ENCODE measurements at places on chromosomes 3 and 15.

DNA sequence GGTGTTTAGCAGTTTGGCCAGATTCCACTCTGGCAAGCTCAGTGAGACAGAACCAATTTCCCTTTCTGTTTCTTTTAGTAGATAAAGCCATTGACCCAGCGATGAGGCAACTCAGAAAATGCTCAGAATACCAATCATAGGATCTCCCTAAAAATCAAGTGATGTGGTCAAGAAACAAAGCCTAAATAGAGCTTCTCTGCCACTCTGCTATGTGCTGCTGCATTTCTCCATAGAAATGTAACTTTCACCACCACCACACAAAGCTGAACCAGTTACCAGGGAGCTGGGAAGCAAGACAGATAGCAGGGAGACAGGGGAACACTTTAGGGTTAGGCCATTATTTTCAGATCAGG lies 109.8 kb downstream of the RPL22L1 start:
- DNase-seq = no peak

DNA sequence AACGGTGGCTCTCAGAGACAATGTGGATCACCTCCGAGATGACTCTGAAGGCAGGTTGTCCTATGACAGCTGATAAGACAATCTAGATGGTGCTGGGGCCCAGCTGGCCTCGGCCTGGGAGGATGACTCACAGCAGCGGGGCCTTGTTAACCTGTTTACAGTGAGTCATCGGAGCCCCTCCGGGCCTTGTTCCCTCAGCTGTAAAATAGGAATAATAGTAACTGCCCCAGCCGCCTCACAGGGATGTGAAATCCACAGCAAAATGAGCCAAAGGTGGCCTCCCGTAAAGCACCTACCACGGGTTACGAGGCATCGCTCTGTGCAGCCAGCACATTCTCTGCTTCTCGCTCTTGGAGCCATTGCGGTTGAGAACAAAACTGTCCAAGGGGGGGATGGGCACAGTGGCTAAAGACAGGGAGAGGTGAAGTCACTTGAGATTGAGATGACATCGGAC lies 88.6 kb upstream of the RASGRF1 start:
- DNase-seq = no peak

- DNase-seq = no peak
These were observed 11.5 kb downstream of the ILDR1 start for GRCh38 chr3:122010506-122010905.

GRCh38 chr15:59315914-59316451 lies 56.7 kb downstream of the MYO1E start:
- DNase-seq = no peak

DNA sequence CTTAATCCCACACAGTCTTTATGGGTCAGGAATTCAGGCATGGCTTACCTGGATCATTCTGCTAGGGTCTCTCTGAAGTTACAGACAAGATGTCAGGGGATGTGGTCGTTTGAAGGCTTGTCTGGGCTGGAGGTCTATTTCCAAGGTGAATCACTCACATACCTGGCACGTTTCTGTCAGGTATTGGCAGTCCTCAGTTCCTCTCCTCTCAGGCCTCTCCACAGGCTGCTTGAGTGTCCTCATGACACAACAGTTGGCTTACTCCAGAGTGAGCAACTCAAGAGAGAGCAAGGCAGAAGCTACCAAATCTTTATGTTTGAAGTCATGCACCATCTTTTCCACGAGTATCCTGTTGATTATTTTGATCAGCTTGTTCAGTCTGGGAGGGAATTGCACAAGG lies 43.9 kb upstream of the PARP14 start:
- DNase-seq = no peak

DNA sequence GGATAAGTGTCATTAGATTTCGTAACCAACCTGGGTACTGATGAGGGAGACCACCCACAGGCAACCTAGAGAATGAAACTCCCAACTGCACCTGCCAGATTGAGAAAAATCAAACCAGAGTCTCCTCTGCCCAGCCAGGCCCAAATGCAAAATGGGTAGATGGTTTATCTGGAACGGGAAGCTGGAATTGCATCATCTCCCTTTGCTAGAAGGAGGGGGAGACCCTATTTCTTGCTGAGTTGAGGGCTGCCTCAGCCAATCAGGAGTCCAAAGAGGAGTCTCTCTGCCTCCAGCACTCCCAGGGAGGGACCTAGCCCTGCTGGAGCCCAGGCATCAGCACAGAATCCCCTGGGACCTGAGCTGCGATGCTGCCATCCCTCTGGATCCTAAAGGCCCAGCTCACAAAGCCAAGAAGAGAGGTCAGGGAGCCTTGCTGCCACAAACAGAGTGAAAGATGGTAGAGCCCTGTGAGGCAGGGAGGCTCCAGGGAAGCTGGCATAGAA lies 8.1 kb downstream of the RMDN3 start:
- DNase-seq = no peak

DNA sequence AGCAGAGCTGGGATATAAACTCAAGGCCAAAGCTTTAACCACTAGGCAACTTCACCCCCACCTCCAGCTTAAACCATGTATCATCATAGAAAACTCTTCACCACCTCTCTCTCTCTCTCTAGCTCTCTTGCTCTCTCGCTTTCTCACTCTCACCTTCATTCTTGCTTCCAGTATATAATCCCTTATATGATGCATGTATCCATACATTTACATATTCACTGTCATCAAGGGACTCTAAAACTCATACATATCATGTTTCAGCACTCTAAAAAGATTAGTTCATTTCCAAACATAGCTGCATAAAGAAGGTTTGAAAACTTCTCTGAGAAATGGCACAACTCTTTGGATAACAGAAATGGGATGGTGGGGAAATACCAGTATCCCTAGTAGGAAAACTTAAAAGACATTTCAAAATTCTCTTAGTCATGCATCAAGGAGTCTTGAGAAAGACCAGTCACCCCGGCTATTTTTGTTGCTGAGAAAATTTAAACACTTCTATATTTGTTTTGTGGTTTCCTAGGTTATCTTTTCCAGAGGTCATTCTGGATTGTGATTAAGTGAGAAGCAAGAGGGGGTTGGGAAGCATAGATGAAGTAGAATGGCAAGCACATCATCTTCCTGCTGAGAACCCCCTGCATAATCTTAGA lies 447.8 kb upstream of the THBS1 start:
- DNase-seq = no peak

- no peak for DNase-seq
These were observed 10.7 kb upstream of the ZXDC start for GRCh38 chr3:126486360-126486847.

- DNase-seq = no peak
These were observed 217.9 kb upstream of the THBS1 start for GRCh38 chr15:39362821-39363561.

- DNase-seq = no peak
These were observed 155.8 kb upstream of the FRMD4B start for GRCh38 chr3:69541711-69542088.

DNA sequence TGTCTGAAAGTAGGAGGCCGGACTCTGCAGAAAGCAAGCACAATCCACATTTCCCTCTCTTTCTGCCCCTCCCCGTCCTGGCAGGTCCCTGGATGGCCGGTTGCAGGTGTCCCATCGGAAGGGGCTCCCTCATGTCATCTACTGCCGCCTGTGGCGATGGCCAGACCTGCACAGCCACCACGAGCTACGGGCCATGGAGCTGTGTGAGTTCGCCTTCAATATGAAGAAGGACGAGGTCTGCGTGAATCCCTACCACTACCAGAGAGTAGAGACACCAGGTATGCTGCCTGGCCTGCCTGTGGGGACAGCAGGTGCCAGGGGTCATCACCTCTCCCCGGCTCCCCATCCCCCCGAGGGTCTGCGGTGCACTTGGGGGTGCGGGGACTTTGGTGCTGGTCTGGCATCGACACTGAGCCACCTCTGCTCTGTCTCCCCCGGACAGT lies 89.6 kb downstream of the AAGAB start:
- no peak for DNase-seq

DNA sequence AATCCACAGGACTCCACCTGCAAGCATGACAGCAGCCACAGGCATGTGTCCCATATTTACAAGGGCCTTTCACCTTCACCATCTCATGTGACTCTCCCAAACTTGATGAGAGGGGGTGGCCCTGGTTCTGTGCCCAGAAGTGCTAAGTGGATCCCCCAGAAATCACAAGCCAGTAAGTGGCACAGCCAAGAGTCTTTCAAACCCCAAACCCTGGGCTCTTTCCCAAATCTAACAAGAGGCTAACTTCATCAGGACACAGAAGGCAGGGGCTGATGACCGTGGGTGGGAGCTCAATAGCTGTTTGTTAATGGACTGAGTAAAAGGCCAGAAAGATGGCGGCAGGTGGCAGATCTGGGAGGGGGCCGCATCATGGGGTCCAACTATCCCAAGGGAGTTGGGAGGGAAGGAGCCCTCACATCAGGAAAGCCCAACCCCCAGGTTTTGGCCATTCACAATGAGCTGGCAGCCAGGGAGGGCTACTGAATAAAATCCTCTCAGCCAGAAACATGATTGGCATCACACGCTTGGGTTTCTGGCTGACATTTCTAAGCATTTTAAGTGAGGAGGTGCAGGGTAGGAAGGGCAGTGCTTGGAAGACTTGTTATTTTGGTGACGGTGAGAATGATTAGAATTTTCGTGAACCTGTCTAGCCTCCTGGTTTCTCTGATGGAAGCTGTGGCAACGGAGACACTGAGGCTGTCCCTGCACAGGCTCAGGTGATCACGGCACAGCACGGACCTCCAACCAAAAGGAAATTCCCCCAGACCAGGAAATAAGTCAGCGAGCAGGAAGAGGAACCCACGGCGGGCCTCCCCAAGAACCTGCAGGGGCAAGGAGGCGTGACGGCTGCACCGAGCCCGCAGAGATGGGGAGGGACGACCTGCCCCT lies 109.3 kb downstream of the OXNAD1 start:
- DNase-seq = no peak

GRCh38 chr15:31437686-31438085 lies 111.1 kb downstream of the KLF13 start:
- DNase-seq = peak; percentile 9

- DNase-seq = no peak
These were observed 133.8 kb upstream of the TMC3 start for GRCh38 chr15:81507831-81508230.

DNA sequence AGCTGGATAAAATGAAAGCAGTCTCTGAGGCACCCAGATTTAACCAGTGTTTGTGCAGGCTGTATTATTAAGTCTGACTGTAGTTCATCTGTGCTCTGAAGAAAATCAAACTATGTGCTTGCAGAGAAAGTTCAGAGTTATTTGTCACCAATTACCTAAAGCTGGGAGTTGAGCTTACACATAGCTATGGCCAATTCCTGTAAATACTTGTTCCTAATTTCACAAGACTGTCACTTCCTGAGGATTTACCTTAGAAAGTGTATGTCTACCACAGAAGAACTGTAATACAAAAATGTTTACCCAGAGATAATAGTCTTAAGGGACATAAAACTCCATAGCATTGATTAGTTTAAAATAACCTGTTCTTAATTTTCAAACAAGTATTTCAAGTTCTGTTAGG lies 628.4 kb upstream of the TGFBR2 start:
- no peak for DNase-seq

GRCh38 chr3:152459118-152459515 lies 190.4 kb downstream of the MBNL1 start:
- DNase-seq = no peak

GRCh38 chr3:58723173-58723572 lies 56.6 kb upstream of the FAM3D start:
- no peak for DNase-seq

DNA sequence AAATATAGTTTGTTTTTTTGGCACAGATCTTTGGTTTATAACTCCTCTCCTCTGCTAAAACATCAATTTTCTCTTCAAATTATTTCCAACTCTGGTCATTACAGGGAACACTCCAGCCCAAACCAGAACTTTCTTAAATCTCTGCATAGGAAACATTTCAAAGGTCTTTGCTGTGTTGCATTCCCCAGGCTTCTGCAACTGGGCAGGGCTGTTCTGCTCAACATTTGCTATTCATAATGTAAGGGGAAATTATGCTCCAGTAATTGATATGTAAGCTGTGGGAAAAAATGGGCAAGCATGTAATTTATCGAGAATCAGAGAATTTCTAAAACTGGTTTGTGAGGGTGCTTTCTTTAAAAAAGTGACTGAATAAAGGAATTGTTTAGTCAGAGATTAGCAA lies 410.4 kb downstream of the TUSC7 start:
- DNase-seq = no peak

GRCh38 chr3:122102191-122102935 lies 47.2 kb downstream of the CD86 start:
- DNase-seq = no peak

DNA sequence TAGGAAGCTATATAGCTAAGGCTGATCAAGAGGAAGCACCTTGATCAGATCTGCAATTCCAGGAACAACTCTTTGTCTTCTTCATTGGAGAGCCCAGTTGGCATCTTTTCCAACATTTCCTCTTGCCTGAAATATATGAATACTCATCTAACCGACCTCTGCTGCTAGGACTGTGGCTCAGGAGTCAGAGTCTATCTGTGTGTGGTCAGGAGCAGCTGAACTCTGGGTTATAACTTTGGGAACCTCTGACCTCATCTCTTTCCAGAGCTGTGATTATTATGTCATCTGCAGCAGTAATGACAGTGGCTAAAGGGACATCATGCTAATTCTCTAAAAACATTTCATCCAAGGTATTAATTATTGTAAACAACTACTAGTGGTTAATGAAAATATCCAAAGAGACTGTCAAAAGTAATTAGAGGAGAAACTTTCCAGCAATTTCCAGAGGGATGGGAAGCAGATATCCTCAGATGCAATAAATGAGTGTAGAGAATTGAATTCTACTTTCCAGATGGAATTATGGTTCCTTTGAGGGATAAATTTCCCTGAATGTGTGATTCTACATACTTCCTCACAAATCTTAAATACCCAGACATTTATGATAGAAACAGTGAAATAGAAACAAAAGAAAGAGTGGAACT lies 11.5 kb upstream of the SPINK8 start:
- no peak for DNase-seq

- DNase-seq = no peak
These were observed 420.8 kb downstream of the CNTN6 start for GRCh38 chr3:1513662-1514061.

- DNase-seq = no peak
These were observed 484.5 kb downstream of the IGSF11 start for GRCh38 chr3:118550122-118550521.

DNA sequence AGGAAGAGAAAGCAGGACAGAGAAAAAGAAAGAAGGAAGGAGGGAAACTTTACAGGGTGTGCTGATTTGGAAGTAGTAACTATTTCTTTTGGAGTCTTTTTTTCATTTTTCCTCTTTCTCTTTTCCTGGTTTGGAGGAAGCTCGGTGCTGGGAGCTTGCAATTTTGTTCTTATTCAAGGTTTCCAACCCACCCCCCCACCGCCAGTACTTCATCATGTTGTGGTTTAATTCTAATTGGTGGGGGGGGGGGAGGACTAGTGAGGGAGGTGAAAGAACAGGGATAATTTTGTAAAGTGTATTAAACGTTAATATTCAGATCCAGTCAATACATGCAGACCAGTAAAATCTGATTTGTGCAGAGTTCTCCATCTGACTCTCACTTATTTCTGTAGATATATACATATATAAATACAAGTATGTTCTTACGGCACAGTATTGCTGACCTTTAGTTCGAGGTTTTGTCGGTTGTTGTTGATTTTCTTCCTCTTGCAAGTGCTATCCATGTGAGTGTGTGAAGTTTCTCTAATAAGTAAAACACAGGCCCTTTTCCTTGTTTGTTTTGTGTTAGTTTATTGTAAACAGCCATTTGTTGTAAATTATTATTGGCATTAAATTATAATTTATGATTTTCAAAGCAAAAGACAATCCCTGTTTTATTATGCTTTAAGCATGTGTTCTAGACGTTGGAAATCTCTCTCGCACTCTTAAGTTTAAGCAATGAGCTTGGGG lies 9.3 kb downstream of the NR2F2 start:
- no peak for DNase-seq

- no peak for DNase-seq
These were observed 36.6 kb downstream of the CPN2 start for GRCh38 chr3:194314388-194315068.

GRCh38 chr3:88398581-88398980 lies 248.8 kb downstream of the C3orf38 start:
- no peak for DNase-seq

All from activated gamma-delta T cell (primary cell).